ENCODE measurements at places on chromosomes 1 and 21. TPM values are rescaled to one million over a fixed set of nuclear protein-coding genes. Genes with fewer than 3 reads are reported as not detected.

Gene F13B
- not detected for total RNA-seq

Gene LINGO4
- 0.14 TPM for total RNA-seq

Gene TMCO4
- total RNA-seq: 20.5 TPM

Gene CBS
- 7.6 TPM for total RNA-seq

Gene CD1B
- not detected for total RNA-seq

Gene PRAMEF33
- total RNA-seq: not detected

Gene SPRR1B
- not detected for total RNA-seq

Gene HCRTR1
- total RNA-seq: not detected

Gene ADAMTS5
- total RNA-seq: 32.7 TPM

Gene MX2
- total RNA-seq: 0.29 TPM

- no peaks in the 10 kb centered on the region for H3K27me3 ChIP-seq
- peaks cover 5% of the 10 kb centered on the region for H3K4me1 ChIP-seq
- H3K27ac ChIP-seq: peak within 1 kb of the TSS; percentile 95
- H3K4me3 ChIP-seq: peak within 1 kb of the TSS; percentile 36
- no peaks in the 10 kb centered on the region for H3K36me3 ChIP-seq
- peak; percentile 85 for DNase-seq
These were observed at the start of gene SORT1 for GRCh38 chr1:109397581-109398342. Gene SORT1 (minus strand): TSS chr1:109397918. CDS start chr1:109397892, 26 bp downstream.

DNA sequence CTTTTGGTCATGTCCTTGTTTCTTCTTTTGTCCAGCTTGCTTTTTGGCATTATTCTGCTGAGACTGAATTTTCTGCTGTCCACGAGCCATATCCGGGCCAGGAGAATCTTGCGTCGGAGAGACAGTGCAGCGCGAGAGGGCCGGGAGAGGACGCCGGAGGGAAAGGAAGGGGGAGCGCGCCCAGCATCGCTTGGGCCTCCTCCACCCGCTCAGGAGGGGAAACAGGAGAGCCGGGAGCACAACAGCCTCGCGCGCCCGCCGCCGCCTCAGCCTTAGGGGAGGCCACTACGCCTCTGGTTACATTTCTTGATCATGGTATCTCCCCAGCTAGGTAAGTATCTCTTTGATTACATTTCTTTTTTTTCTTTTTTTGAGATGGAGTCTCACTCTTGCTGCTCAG lies 7.4 kb upstream of the DEGS1 start:
- H3K4me1 ChIP-seq: no peaks in the 10 kb centered on the region
- no peak for DNase-seq
- no peaks in the 10 kb centered on the region for H3K27me3 ChIP-seq
- no peak overlapping the region for H3K27ac ChIP-seq
- no peaks in the 10 kb centered on the region for H3K36me3 ChIP-seq
- no peak overlapping the region for H3K4me3 ChIP-seq

DNA sequence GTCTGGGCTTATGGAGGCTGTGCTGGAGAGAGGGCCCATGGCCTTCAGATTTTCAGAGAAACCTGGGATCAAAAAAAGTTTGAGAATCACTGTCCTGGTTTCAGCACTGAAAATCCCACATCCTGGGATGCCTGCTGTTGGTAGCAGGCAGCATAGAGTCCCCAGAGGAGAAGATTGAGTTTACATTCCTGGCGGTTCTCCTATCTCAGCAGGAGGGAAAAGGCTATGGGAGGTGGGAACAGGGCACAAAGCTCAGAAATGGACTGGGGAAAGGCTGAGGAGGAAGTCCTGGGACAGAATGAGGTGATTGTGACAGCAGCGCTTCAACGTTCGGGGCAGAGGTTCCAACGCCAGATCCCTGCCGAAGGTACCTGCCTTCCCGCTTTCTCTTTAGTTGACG lies 103.4 kb downstream of the ETS2 start:
- peak overlapping the region; percentile 87 for H3K27ac ChIP-seq
- no peak for DNase-seq
- no peaks in the 10 kb centered on the region for H3K27me3 ChIP-seq
- no peak overlapping the region for H3K4me3 ChIP-seq

GRCh38 chr1:116881879-116882520 lies 27.7 kb upstream of the PTGFRN start:
- peak overlapping the region; percentile 73 for H3K27ac ChIP-seq
- H3K36me3 ChIP-seq: no peaks in the 10 kb centered on the region
- no peaks in the 10 kb centered on the region for H3K27me3 ChIP-seq
- DNase-seq: peak; percentile 90
- peaks cover 16% of the 10 kb centered on the region for H3K4me1 ChIP-seq

- no peak overlapping the region for H3K4me3 ChIP-seq
- H3K27ac ChIP-seq: peak overlapping the region; percentile 43
- H3K36me3 ChIP-seq: no peaks in the 10 kb centered on the region
- DNase-seq: no peak
- H3K4me1 ChIP-seq: peaks cover 7% of the 10 kb centered on the region
- H3K27me3 ChIP-seq: no peaks in the 10 kb centered on the region
These were observed 177.7 kb upstream of the RAB4A start for GRCh38 chr1:229093238-229093540.

DNA sequence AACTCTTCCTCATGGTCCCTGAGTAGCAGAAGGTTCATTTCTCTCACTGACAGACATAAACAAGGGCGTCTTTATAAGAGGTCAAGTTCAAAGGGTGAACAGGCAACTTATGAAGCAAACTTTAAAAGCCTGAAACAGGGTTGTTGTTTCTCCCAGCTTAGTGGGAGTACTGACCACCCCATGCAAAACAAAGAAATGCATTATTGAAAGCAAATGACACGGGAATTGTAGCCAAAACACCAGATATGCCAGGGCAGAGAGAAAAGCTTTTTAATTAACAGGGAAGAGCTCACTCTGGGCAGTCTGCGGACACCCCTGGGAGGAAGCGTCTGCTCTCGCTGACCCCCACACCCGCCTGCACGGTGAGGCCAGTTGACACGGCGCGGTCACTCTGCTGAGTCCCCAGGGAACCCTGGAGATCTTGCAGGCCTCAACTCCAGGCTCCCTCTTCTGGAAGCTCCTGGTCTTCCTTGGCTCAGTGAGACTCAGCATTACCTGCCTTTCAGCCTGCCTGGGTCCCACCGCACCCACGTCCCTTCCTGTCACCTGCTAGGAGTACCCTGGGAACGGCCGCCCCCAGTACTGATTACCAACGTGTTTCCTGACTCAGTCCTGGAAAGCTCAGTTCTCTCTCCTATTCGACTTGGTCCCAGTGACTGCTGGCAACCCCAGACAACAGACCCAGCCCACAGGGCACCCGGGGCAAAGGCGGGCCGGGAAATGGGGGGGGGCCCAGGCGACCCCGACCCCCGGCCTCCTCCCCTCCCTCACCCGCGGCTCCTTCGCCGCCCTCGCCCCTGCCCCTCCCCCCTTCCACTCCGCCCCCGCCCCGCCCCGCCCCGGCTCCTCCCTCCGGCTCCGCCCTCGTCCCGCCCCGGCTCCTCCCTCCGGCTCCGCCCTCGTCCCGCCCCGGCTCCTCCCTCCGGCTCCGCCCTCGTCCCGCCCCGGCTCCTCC lies 972 bp downstream of the CFAP410 start:
- peak overlapping the region; percentile 84 for H3K27ac ChIP-seq
- H3K4me3 ChIP-seq: peak overlapping the region; percentile 35
- peak; percentile 75 for DNase-seq
- no peaks in the 10 kb centered on the region for H3K27me3 ChIP-seq

- no peaks in the 10 kb centered on the region for H3K27me3 ChIP-seq
- H3K27ac ChIP-seq: peak overlapping the region; percentile 82
- DNase-seq: peak; percentile 61
- no peaks in the 10 kb centered on the region for H3K36me3 ChIP-seq
- H3K4me1 ChIP-seq: no peaks in the 10 kb centered on the region
These were observed 83.1 kb downstream of the HHIPL2 start for GRCh38 chr1:222464841-222465210.

DNA sequence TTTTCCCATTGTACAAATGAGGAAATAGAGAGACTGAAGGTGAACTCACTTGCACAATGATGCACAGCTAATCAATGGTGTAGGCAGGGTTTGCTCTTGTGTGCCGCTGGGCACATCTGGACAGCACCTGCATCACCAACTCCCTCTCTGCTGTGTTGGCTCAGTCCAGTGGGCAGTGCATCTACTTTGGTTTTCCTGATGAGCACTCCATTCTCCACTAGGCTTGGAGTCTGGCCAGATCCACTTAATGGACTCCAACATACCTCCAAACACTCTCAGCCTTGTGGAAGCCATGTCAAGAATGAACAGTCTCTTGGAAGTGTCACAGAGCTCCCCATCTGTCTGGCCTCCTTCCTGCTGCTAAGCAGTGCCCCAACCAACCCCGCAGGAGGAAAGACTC lies 152.2 kb downstream of the HIVEP3 start:
- no peaks in the 10 kb centered on the region for H3K4me1 ChIP-seq
- H3K27me3 ChIP-seq: no peaks in the 10 kb centered on the region
- no peak overlapping the region for H3K27ac ChIP-seq
- no peak overlapping the region for H3K4me3 ChIP-seq
- no peak for DNase-seq

DNA sequence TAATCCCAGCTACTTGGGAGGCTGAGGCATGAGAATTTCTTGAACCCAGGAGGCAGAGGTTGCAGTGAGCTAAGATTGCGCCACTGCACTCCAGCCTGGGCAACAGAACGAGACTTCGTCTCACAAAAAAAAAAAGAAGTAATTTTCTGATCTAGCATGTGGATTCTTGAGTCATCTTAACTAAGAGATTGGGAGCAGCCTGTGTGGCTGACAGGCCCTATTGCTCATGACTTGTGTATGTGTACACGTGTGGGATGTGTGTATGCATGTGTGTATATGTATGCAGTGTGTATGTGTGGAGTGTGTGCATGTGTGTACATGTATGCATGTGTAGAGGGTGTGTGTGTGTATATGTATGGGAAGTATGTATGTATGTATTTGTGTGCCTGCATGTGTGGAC lies 29.5 kb downstream of the DOP1B start:
- H3K27me3 ChIP-seq: no peaks in the 10 kb centered on the region
- no peak overlapping the region for H3K4me3 ChIP-seq
- H3K36me3 ChIP-seq: no peaks in the 10 kb centered on the region
- no peak overlapping the region for H3K27ac ChIP-seq
- no peaks in the 10 kb centered on the region for H3K4me1 ChIP-seq
- no peak for DNase-seq

- DNase-seq: no peak
- H3K4me1 ChIP-seq: no peaks in the 10 kb centered on the region
- H3K36me3 ChIP-seq: no peaks in the 10 kb centered on the region
- no peaks in the 10 kb centered on the region for H3K27me3 ChIP-seq
- H3K27ac ChIP-seq: no peak overlapping the region
- no peak overlapping the region for H3K4me3 ChIP-seq
These were observed 19.3 kb upstream of the IGSF3 start for GRCh38 chr1:116686723-116687352.

- no peak overlapping the region for H3K27ac ChIP-seq
- DNase-seq: no peak
- H3K4me1 ChIP-seq: no peaks in the 10 kb centered on the region
These were observed 373.5 kb downstream of the RRAGC start for GRCh38 chr1:38486085-38486484.

DNA sequence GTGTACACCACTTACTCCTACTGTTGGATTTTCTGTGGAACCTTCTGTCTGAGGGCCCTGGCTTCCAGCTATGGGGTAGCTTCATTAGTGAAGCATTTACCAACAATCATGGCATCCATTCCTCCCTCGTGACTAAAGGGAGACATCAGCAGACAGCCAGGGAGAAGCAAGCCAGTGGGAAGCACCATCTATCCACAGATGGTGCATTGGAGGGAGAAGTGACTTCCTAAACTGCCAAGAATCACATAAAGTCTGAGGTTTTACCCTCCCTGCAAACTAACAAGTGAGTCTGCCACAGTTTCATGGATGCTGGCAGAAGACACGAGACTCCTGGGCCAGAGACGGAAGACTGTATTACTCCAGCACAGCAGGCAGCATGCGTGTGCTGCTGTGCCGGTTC lies 31.4 kb downstream of the UMODL1 start:
- no peak overlapping the region for H3K4me3 ChIP-seq
- no peaks in the 10 kb centered on the region for H3K36me3 ChIP-seq
- H3K27ac ChIP-seq: no peak overlapping the region
- H3K27me3 ChIP-seq: no peaks in the 10 kb centered on the region

- H3K27me3 ChIP-seq: no peaks in the 10 kb centered on the region
- H3K4me3 ChIP-seq: no peak overlapping the region
- no peaks in the 10 kb centered on the region for H3K36me3 ChIP-seq
- no peak overlapping the region for H3K27ac ChIP-seq
These were observed 31.6 kb downstream of the CD1D start for GRCh38 chr1:158212320-158212719.

GRCh38 chr1:196400478-196401451 lies 207.5 kb downstream of the KCNT2 start:
- peak; percentile 23 for DNase-seq
- H3K36me3 ChIP-seq: no peaks in the 10 kb centered on the region
- H3K27ac ChIP-seq: no peak overlapping the region
- no peaks in the 10 kb centered on the region for H3K27me3 ChIP-seq

DNA sequence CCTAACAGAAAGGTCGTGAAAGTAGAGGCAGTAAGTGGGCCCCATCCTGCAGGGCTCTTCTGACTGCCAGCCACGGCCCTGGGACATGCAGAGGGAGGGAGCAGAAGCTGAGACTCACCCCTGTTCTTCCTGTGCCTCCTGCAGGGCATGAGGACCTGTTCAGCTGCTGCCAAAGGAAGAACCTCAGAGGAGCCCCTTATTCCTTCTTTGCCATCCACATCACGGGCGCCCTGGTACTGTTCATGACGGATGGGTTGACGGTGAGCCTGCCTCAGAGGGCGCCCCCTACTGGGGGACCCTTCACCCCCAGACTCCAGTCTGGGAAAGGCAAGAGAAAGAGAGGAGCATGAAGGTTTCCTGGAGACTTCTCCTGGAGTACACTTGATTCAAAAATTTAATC lies 47.1 kb downstream of the ELK4 start:
- DNase-seq: no peak
- no peaks in the 10 kb centered on the region for H3K4me1 ChIP-seq
- no peak overlapping the region for H3K27ac ChIP-seq

GRCh38 chr21:46436621-46437020 lies 22.1 kb upstream of the DIP2A start:
- H3K4me3 ChIP-seq: no peak overlapping the region
- H3K27ac ChIP-seq: no peak overlapping the region
- H3K36me3 ChIP-seq: no peaks in the 10 kb centered on the region

- H3K4me1 ChIP-seq: no peaks in the 10 kb centered on the region
- no peaks in the 10 kb centered on the region for H3K36me3 ChIP-seq
- H3K4me3 ChIP-seq: no peak overlapping the region
- no peak overlapping the region for H3K27ac ChIP-seq
- no peak for DNase-seq
These were observed 1.9 kb upstream of the PRMT2 start for GRCh38 chr21:46633566-46633965.

GRCh38 chr1:229040630-229041358 lies 230.1 kb upstream of the RAB4A start:
- H3K27me3 ChIP-seq: no peaks in the 10 kb centered on the region
- no peak overlapping the region for H3K27ac ChIP-seq
- no peak overlapping the region for H3K4me3 ChIP-seq
- no peak for DNase-seq

- no peaks in the 10 kb centered on the region for H3K4me1 ChIP-seq
- no peaks in the 10 kb centered on the region for H3K36me3 ChIP-seq
- no peak overlapping the region for H3K4me3 ChIP-seq
- DNase-seq: no peak
- H3K27ac ChIP-seq: no peak overlapping the region
These were observed 239.3 kb upstream of the NEGR1 start for GRCh38 chr1:72521659-72522058.
